Right lobe of liver (tissue), 6 donors: ENCODE measurements at places on chromosomes 3 and 15. TPM values are rescaled to one million over a fixed set of nuclear protein-coding genes. Genes with fewer than 3 reads are reported as not detected.

Gene LRRIQ4
- not detected for total RNA-seq

GRCh38 chr3:114111060-114111770 is 54.7 kb downstream of the QTRT2 start:
- no peak overlapping the region for H3K4me3 ChIP-seq
- no peaks in the 10 kb centered on the region for H3K4me1 ChIP-seq
- H3K36me3 ChIP-seq = no peaks in the 10 kb centered on the region
- H3K27ac ChIP-seq = no peak overlapping the region
- DNase-seq = no peak

Gene LCMT2
- 4.9 TPM for total RNA-seq

GRCh38 chr3:53162672-53163443 is 1.8 kb downstream of the PRKCD start:
- H3K4me3 ChIP-seq = peak overlapping the region; percentile 52
- no peaks in the 10 kb centered on the region for H3K36me3 ChIP-seq
- peaks cover 18% of the 10 kb centered on the region for H3K4me1 ChIP-seq
- DNase-seq = no peak
- H3K27ac ChIP-seq = no peak overlapping the region

Gene LARP6
- 2.1 TPM for total RNA-seq
